ENCODE measurements at places on chromosomes 2 and 18.

DNA sequence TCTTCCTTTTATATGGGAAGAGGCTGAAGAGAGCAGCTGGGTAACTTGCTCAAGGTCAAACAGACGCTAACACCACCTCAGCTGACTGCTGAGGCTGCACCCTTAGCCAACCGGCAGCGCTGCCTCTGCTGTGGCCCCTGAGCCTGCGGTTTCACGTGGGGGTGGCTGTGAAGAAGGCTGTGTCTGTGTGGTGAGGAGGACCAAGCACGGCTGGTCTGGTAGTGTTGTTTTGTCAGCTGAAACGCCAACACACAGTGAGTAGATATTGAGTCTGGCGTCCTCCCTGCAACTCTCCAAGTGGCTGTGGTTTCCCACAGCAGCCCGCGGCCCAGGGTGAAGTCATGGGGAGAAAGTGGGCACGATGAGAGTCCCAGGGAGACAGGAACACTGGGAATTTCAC, 69.6 kb downstream of the THNSL2 start:
- no peak for DNase-seq

GRCh38 chr2:192398236-192398635, 203.5 kb upstream of the TMEFF2 start:
- DNase-seq = no peak

GRCh38 chr2:72935611-72935957, 18.3 kb downstream of the EMX1 start:
- no peak for DNase-seq

GRCh38 chr18:76234676-76235060, 260.4 kb downstream of the ZNF516 start:
- peak; percentile 42 for DNase-seq

GRCh38 chr18:7025194-7025593, 92.4 kb downstream of the LAMA1 start:
- DNase-seq = no peak

- DNase-seq = no peak
Observed at GRCh38 chr2:190981333-190981732, 32.6 kb downstream of the STAT1 start.

Measured in globus pallidus (tissue), 1 donor.